ENCODE measurements at places on chromosomes 12 and 14.
A peak's percentile ranks its signal among the peaks of the same experiment; 100 is the strongest.

DNA sequence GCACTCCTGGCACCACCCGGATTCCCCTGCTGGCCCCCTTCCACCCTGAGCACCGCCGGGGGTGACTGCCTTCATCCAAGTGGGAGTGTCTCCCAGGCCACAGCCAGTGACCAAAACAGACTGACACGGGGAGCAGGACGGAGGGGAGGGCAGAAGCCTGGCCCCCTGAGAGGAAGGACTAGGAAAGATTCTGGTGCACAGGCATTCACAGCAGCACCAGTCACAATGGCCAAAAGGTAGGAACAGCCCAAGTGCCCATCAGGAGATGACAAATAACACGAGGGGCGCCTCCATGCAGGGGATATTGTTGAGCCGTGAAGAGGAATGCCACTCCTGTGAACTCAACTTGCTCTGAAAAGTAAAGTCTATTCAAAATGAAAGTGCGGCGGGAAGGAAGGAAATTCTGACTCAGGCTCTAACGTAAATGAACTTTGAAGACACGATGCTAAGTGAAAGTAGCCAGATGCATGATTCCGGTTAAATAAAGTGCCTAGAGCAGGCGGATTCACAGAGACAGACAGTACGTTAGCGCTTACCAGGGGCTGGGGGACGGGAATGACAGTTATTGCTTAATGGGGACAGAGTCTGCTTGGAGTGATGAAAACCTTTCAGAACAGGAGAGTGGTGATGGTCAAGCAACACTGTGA, 146.1 kb upstream of the NCOR2 start:
- DNase-seq: no peak

- no peak for DNase-seq
Observed at GRCh38 chr12:53224897-53225634, 6.9 kb downstream of the RARG start.

GRCh38 chr14:103745424-103745823, 29.8 kb downstream of the ZFYVE21 start:
- no peak for DNase-seq

DNA sequence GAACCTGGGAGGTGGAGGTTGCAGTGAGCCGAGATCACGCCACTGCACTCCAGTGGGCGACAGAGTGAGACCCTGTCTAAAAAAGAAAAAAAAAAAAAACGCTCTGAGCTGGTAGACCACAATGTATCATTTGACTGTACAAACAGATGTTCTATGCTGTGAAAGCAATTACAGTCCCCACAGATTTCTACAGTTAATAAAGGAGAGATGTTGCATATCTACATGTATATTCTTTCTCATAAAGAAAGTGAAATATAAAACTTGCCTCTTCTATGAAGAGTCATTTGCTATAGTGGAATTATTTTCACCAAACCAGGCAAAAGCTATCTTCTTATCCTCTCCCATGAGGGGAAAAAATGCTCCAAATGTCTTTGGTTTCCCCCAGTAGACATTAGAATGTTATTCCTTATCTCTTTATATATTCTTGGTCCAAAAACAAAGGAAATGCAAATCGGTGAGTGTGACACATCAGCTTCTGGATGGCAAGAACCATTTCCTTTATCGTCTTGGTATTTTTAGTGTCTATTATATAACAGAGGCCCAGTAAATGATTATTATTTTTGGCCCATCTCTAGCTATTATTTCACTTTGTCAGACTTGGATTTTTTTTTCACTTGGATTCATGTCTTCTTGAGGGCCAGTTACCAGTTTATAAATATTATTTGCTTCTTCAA, 230.4 kb downstream of the SSPN start:
- DNase-seq: no peak

DNA sequence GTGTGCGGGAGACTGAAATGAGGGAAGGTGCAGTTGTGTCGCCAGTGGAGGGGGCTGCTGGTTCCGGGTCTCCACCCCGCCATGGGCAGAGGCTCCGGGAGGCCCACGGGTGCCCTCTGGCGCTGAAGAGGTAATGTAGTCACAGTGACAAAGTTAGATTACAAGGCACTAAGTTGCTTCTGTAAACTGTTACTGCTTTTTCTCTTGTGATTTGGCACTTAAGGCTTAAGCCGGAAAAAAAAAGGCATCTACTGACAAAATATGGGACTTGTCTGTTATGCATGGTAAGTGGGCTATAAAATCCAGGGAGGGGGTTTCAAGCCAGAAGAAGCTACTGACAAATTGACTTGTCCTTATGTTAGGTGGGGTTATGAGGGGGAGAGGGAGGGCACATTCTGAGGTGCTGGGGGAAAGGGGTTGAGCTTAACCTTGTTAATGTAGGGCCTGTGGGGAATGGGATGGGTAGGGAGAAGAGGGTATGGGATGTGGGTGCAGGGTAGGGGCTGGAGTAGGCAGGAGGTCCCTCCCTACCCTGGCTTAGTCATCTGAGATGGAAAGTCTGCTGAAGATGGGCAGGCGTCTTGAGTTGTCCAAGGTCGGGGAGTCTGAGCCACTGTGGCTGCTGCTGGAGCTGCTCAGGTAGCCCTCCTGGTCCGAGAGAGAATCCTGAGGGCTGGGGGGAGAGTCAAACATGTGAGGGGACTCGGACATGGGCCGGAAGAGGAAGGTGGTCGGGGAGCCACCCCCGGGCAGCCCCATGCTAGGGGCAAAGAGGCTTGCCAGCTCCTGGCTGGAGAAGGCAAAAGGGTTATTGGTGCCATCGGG, 3.7 kb downstream of the ZFP36L1 start:
- DNase-seq: peak; percentile 80

- no peak for DNase-seq
Observed at GRCh38 chr12:121810833-121811433, 7.1 kb downstream of the SETD1B start.

GRCh38 chr14:50937325-50937724, 7.0 kb downstream of the PYGL start:
- DNase-seq: no peak

- no peak for DNase-seq
Observed at GRCh38 chr12:70317781-70318180, 48.3 kb upstream of the KCNMB4 start.

- DNase-seq: no peak
Observed at GRCh38 chr12:8629486-8630033, 16.9 kb upstream of the AICDA start.

DNA sequence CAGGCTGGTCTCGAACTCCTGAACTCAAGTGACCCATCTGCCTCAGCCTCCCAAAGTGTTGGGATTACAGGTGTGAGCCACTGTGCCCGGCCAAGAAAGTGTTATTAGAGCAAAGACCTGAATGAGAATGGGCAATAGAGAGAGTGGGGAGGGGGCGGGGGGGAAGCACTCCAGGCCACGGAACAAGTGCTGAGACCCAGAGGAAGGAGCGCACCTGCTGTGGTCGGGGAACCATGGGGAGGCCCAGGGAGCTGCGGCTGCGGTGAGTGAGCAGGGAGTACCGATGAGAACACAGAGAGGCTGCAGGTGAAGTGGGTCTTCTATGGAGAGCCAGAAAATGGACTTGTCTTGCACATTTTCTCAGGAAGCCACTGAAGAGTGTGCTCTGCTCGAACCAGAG, 10.8 kb downstream of the SMIM41 start:
- DNase-seq: no peak

DNA sequence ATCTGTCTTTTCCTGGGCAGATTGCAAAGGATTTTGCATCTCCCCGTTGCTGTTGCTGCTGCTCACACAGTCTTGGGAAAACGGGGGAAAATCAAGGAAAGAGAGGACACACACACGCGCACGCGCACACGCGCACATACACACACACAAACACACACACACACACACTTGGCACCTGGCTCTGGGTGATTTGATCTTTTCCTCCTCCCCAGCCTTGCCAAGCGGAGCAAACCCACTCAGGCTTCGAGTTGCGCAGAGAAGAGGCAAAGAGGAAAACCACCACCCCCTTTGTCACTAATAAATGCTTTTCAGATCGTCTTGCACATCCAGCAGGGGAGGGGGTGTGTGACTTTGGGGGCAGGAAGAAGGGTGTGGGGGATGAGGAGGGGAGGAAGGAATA, 965 bp upstream of the NOS1 start:
- DNase-seq: no peak
